RCC 7860 (cell line): ENCODE measurements at places on chromosomes 12 and 14.

GRCh38 chr12:122350141-122350848, 72.2 kb downstream of the CLIP1 start:
- DNase-seq = no peak

- no peak for DNase-seq
Measured at GRCh38 chr12:21144309-21144708, 13.3 kb downstream of the SLCO1B1 start.

DNA sequence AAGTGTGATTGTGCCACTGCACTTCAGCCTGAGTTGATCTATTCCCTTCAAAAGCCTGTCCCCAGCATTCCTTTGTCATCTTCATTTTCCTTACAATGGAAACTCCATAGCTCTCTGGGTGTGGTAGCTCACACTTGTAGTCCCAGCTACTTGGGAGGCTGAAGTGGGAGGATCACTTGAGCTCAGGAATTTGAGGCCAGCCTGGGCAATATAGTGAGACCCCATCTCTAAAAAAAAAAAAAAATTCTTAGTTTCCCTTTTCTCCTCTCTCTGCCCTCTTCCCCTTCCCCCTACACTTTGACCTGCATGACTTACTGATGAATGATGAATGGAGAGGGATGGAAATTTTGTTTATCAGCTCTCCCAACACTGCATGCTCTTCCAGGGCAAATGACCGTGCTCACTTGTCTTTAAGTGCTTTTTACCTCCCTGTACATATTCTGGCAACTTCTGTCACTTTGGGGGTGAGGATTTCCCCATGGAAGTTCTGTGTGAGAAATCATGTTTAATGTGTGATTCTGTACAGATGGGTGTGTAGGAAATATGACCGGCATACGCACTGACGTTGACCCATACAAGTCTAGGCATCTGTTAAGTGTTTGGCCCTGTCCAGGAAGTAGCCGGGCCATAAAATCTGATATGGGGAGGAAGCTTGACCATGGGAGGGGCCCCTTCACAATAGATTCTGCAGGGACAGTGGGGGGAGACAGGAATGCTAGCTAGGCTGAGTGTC, 65.4 kb downstream of the ZFP36L1 start:
- DNase-seq = no peak

GRCh38 chr12:28506271-28506670, 316.0 kb downstream of the CCDC91 start:
- DNase-seq = no peak

DNA sequence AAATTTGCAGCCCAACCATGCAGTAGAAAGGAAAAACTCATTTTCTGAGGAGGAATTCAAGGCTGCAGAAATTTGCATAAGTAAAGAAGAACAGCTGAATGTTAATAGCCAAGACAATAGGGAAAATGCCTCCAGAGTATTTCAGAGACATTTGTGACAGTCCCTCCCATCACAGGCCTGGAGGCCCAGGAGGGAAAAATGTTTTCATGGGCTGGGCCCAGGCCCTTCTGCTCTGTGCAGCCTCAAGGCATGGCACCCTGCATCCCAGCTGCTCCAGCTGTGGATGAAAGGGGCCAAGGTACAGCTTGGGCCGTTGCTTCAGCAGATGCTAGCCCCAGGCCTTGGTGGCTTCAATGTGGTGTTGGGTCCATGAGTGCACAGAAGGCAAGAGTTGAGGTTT, 62.3 kb downstream of the ATXN7L3B start:
- DNase-seq = no peak

GRCh38 chr14:67268426-67269150, 27.4 kb downstream of the PALS1 start:
- no peak for DNase-seq

GRCh38 chr12:45400991-45401390, 185.1 kb downstream of the ANO6 start:
- DNase-seq = no peak

GRCh38 chr12:60630796-60631195, 1035.0 kb downstream of the SLC16A7 start:
- no peak for DNase-seq

DNA sequence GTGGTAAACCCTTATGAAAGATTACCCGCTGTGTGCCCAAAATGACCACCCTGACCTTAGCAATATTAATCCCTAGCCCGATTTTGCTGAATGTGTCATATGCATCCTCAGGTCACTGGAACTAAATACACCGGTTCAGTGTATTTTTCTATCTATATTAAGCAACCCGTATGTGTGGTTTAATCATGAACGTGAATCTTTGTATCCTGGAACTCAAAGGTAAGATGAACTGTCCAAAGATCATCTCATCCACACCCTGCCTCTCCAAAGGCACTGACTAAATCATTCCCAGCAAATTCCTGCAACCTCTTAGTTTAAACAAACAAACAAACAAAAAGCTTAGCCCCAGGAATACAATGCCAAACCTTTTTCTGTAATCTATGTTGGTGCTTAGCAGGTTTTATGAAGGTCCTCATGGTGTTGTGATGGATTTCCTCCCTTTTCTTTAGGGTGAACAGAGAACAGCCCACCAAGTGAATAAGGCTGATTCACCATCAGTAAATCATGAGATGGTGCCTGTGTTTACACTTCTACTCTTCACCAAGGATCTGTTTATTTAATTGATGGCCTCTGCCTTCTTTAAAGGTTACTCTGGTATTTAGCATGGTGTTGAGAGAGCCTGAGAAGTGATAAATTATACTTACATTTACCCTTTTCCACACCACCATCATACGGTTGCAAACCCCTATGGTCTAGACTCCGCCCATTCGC, 298.6 kb downstream of the DPF3 start:
- no peak for DNase-seq

GRCh38 chr12:31222620-31223222, 103.2 kb downstream of the SINHCAF start:
- no peak for DNase-seq
